ENCODE measurements at places on chromosomes 11 and 22. TPM values are rescaled to one million over a fixed set of nuclear protein-coding genes. Genes with fewer than 3 reads are reported as not detected.

MMP3 gene
- 7.5 TPM for total RNA-seq

TRPM5 gene
- total RNA-seq = not detected

DDX25 gene
- total RNA-seq = not detected

SPINDOC gene
- total RNA-seq = 8.1 TPM

RAG2 gene
- total RNA-seq = not detected

SERPING1 gene
- 10.8 TPM for total RNA-seq

SPDYC gene
- not detected for total RNA-seq

SCT gene
- not detected for total RNA-seq

APOL1 gene
- total RNA-seq = 44.3 TPM

APLNR gene
- total RNA-seq = not detected

SMC1B gene
- total RNA-seq = not detected

OR10A5 gene
- not detected for total RNA-seq

PKNOX2 gene
- 0.92 TPM for total RNA-seq

ANO9 gene
- total RNA-seq = not detected

MAPK8IP2 gene
- total RNA-seq = 0.28 TPM

WBP2NL gene
- 0.46 TPM for total RNA-seq

SPON1 gene
- total RNA-seq = 18.3 TPM

MAP6 gene
- total RNA-seq = 1.4 TPM

OR52D1 gene
- not detected for total RNA-seq

TTC36 gene
- total RNA-seq = 0.46 TPM

KRTAP5-2 gene
- not detected for total RNA-seq

ENTHD1 gene
- total RNA-seq = not detected

ZNF280A gene
- total RNA-seq = not detected

APOBEC3F gene
- 5.5 TPM for total RNA-seq

SYT13 gene
- total RNA-seq = not detected

DSCAML1 gene
- total RNA-seq = not detected

MYH9 gene
- 451 TPM for total RNA-seq

C11orf86 gene
- 0.28 TPM for total RNA-seq

HBG2 gene
- total RNA-seq = not detected

ZBTB16 gene
- 0.09 TPM for total RNA-seq

IFTAP gene
- 30.3 TPM for total RNA-seq

CATSPER1 gene
- not detected for total RNA-seq

MS4A4E gene
- total RNA-seq = not detected

STK33 gene
- 0.57 TPM for total RNA-seq

OR51I1 gene
- total RNA-seq = 0.28 TPM

GSTT2B gene
- 7.2 TPM for total RNA-seq

USH1C gene
- not detected for total RNA-seq

PGA3 gene
- total RNA-seq = not detected

DEUP1 gene
- not detected for total RNA-seq

FOLR2 gene
- total RNA-seq = not detected

TMEM191C gene
- total RNA-seq = 0.71 TPM

Measured in smooth muscle cell of bladder (primary cell).